ENCODE measurements at places on chromosomes 12 and 14. TPM values are rescaled to one million over a fixed set of nuclear protein-coding genes. Genes with fewer than 3 reads are reported as not detected.

Gene NAB2
- 5.0 TPM for total RNA-seq

Gene LTBP2
- total RNA-seq, result 0.34 TPM

Gene MYRFL
- total RNA-seq, result not detected

Gene CGRRF1
- 28.3 TPM for total RNA-seq

Gene MAP3K9
- total RNA-seq, result 7.7 TPM

Gene IL23A
- total RNA-seq, result 44.9 TPM

Gene CDCA4
- total RNA-seq, result 16.1 TPM

Gene SIX6
- not detected for total RNA-seq

DNA sequence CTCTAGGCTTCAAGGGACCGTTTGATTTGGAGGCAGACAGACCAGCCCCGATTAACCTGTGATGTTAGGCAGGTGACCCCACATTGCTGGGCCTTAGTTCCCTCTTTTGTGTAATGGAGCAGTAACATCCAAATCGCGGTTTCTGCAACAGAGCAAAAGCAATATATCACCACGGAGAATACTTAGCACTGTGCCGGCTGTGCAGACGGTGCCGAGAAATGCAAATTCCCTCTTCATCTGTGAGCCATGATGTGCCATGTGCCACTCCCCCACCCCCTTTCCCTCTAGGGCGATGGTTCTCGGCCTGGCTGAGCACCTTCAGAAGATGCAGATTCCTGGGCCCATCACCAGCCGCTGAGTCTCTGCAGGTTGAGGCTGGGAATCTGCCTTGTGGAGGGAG lies 10.9 kb downstream of the BCL7A start:
- H3K4me1 ChIP-seq, result peaks cover 17% of the 10 kb centered on the region
- H3K27ac ChIP-seq, result no peak overlapping the region
- no peaks in the 10 kb centered on the region for H3K27me3 ChIP-seq
- H3K4me3 ChIP-seq, result no peak overlapping the region
- no peaks in the 10 kb centered on the region for H3K36me3 ChIP-seq
- no peak for DNase-seq

DNA sequence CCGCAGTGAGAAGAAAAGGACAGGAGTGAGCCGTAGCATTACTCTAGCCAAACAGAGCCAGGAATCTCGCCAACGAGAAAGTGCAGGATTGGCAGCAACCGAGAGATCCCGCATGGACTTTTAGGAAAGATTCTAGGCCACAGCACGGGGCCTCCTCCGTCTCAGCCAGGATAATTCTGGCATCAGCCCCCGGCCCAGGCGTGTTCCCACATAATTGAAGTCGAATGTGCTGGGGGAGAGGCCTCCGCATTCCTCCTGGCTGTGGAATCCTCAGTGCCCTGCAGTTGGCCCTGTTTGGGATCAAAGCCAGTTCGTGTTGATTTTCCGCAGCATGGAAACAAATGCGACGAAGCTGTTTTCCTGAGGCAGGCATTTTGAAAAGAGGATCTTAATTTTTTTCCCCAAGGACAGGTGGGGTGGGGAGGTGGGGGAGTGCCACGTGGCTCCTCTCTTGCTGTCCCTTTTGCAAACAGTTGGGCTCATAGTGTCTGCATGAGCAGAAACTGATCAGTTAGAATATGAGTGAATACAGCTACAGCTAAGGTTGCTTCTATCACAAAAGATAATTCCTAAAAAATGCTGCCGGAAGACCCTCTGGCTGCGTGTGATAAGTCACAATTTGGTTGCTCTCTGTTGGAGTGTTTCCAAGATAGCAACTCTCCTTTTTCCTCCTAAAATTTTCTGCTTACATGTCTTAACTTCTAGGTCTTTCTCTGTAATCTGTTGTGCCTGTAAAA lies 37.3 kb upstream of the ATXN2 start:
- DNase-seq, result no peak
- no peaks in the 10 kb centered on the region for H3K27me3 ChIP-seq
- peaks cover 3% of the 10 kb centered on the region for H3K4me1 ChIP-seq
- H3K36me3 ChIP-seq, result no peaks in the 10 kb centered on the region

GRCh38 chr12:52284562-52285171 lies 6.7 kb downstream of the KRT81 start:
- peaks cover 9% of the 10 kb centered on the region for H3K27me3 ChIP-seq
- H3K4me3 ChIP-seq, result no peak overlapping the region
- no peaks in the 10 kb centered on the region for H3K36me3 ChIP-seq
- H3K4me1 ChIP-seq, result no peaks in the 10 kb centered on the region

DNA sequence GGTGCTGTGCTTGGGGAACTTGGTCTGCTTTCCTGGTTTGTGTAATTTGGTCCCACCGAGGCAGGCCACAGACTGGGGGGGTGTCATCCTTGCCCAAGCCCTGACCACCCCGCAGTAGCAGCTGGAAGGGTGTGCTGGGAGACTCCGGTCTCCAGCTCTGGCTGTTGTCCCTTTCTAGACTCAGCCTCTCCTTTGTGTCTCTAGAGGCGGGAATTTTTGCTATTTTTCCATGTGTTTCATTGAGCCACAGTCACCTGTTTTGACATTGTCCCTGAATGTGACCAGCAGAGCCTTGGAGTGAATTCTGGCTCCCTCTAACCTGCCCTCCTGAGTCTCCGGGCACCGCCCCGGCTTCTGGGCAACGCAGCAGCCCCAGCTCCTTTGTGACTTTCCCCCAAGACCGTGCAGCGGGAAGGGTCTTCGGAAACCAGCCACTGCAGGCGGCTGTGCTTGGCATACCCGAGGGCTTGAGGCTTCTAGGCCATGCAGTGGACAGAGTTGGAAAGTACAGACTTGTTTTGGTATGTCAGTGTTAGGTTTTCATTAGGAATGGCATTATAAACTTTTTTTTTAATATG lies 98.6 kb downstream of the TNFAIP2 start:
- H3K27ac ChIP-seq, result no peak overlapping the region
- no peak for DNase-seq
- H3K36me3 ChIP-seq, result peaks cover 7% of the 10 kb centered on the region

DNA sequence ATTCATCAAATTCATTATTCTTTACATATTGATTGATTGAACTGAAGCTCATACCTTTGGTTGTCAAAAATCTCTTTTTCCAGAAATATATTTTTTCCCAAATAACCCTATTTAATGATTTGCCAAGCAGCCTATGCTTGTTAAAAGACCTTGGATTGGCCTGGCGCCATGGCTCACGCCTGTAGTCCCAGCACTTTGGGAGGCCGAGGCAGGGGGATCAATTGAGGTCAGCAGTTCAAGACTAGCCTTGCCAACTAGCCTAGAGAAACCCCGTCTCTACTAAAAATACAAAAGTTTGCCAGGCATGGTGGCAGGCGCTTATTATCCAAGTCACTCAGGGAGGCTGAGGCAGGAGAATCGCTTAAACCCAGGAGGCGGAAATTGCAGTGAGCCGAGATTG lies 165.1 kb upstream of the MGAT4C start:
- no peaks in the 10 kb centered on the region for H3K27me3 ChIP-seq
- no peaks in the 10 kb centered on the region for H3K4me1 ChIP-seq
- no peak overlapping the region for H3K27ac ChIP-seq
- no peak overlapping the region for H3K4me3 ChIP-seq
- no peak for DNase-seq
- no peaks in the 10 kb centered on the region for H3K36me3 ChIP-seq

- no peak for DNase-seq
- no peak overlapping the region for H3K4me3 ChIP-seq
- H3K27me3 ChIP-seq, result no peaks in the 10 kb centered on the region
- peaks cover 54% of the 10 kb centered on the region for H3K4me1 ChIP-seq
- H3K27ac ChIP-seq, result no peak overlapping the region
These were observed 62.0 kb upstream of the PNMA1 start for GRCh38 chr14:73776194-73776537.

GRCh38 chr14:93072659-93073357 lies 42.9 kb downstream of the ITPK1 start:
- H3K4me1 ChIP-seq, result peaks cover 21% of the 10 kb centered on the region
- no peaks in the 10 kb centered on the region for H3K27me3 ChIP-seq
- H3K27ac ChIP-seq, result no peak overlapping the region
- no peaks in the 10 kb centered on the region for H3K36me3 ChIP-seq

GRCh38 chr12:39237004-39237403 lies 205.9 kb downstream of the KIF21A start:
- no peaks in the 10 kb centered on the region for H3K27me3 ChIP-seq
- H3K4me1 ChIP-seq, result no peaks in the 10 kb centered on the region
- DNase-seq, result no peak
- H3K36me3 ChIP-seq, result no peaks in the 10 kb centered on the region
- H3K27ac ChIP-seq, result no peak overlapping the region
- no peak overlapping the region for H3K4me3 ChIP-seq

DNA sequence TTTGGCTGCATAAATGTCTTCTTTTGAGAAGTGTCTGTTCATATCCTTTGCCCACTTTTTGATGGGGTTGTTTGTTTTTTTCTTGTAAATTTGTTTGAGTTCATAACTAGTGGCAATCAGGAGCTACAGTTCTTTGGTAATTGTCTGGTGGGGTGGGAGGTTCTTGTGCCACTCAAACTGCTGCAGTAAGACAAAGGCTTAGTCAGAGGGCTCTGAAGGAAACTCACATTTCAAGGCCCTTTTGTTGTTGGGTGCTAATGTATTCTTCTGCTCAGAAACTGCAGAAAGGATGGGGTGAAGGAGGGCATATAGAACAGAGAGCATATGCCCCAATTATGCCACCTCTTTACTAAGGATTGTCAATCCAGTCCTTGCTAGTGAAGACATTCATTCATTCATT lies 21.9 kb downstream of the MYRFL start:
- peaks cover 16% of the 10 kb centered on the region for H3K27me3 ChIP-seq
- H3K4me1 ChIP-seq, result no peaks in the 10 kb centered on the region
- H3K27ac ChIP-seq, result no peak overlapping the region

GRCh38 chr12:55929306-55929791 lies 1.6 kb upstream of the DGKA start:
- peaks cover 60% of the 10 kb centered on the region for H3K4me1 ChIP-seq
- H3K27me3 ChIP-seq, result no peaks in the 10 kb centered on the region
- peak; percentile 67 for DNase-seq
- H3K27ac ChIP-seq, result peak overlapping the region; percentile 100

GRCh38 chr14:21617614-21618013 lies 17.1 kb downstream of the OR10G2 start:
- H3K36me3 ChIP-seq, result peaks cover 3% of the 10 kb centered on the region
- H3K27me3 ChIP-seq, result peaks cover 34% of the 10 kb centered on the region
- DNase-seq, result no peak
- H3K27ac ChIP-seq, result no peak overlapping the region

- H3K4me1 ChIP-seq, result no peaks in the 10 kb centered on the region
- no peak overlapping the region for H3K4me3 ChIP-seq
- H3K27ac ChIP-seq, result no peak overlapping the region
- H3K36me3 ChIP-seq, result peaks cover 2% of the 10 kb centered on the region
These were observed 17.7 kb upstream of the TSPAN11 start for GRCh38 chr12:30908722-30909348.

- H3K27ac ChIP-seq, result no peak overlapping the region
- peaks cover 30% of the 10 kb centered on the region for H3K27me3 ChIP-seq
- H3K36me3 ChIP-seq, result no peaks in the 10 kb centered on the region
- H3K4me1 ChIP-seq, result no peaks in the 10 kb centered on the region
- no peak overlapping the region for H3K4me3 ChIP-seq
These were observed 91.4 kb upstream of the CPM start for GRCh38 chr12:69024413-69024812.

GRCh38 chr14:69750495-69750894 lies 16.4 kb upstream of the SRSF5 start:
- H3K4me3 ChIP-seq, result no peak overlapping the region
- H3K36me3 ChIP-seq, result no peaks in the 10 kb centered on the region
- no peak overlapping the region for H3K27ac ChIP-seq

- no peaks in the 10 kb centered on the region for H3K27me3 ChIP-seq
- DNase-seq, result no peak
- H3K36me3 ChIP-seq, result no peaks in the 10 kb centered on the region
- no peak overlapping the region for H3K4me3 ChIP-seq
- H3K27ac ChIP-seq, result no peak overlapping the region
These were observed 378.7 kb downstream of the PRKD1 start for GRCh38 chr14:29548948-29549370.

- peaks cover 5% of the 10 kb centered on the region for H3K27me3 ChIP-seq
- no peak overlapping the region for H3K27ac ChIP-seq
- H3K4me1 ChIP-seq, result no peaks in the 10 kb centered on the region
- no peak overlapping the region for H3K4me3 ChIP-seq
These were observed 46.9 kb upstream of the IGF1 start for GRCh38 chr12:102527171-102527720.

GRCh38 chr12:90915353-90915752 lies 39.6 kb downstream of the CCER1 start:
- H3K27ac ChIP-seq, result no peak overlapping the region
- no peaks in the 10 kb centered on the region for H3K4me1 ChIP-seq
- no peaks in the 10 kb centered on the region for H3K36me3 ChIP-seq
- no peak overlapping the region for H3K4me3 ChIP-seq

DNA sequence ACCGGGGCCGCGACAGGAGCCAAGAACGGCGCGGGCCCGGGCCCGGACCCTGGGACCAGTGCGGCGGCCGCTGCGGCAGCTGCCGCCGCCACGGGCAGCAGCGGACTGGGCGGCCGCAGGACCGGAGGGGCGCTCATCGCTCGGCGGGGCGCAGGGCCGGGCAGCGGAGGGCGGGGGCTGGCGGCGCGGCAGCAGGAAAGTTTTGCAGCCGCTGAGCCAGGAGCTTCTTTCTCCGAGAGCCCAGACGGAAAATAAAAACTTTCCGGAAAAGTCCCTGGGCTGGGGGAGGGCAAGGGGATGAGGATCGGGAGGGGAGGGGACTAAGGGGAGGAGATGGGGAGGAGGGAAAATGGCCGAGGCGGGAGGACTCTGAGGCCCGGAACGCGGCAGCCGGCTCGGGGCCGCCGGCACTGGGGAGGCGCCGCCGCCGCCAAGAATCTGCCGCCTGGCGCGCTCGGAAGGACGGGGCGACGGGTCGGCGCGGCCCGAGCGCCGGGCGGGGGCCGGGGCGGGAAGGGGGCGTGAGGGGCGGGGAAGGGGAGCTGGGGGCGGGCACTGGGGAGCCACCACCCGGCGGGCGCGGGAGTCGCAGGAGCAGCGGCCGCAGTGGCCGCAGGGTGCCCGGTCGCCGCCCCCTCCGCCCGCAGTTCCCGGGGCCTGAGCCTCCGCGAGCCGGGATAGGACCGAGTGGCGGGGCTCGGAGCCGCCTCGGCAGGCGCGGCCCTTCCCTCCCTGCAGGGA lies at the start of gene PRKD1:
PRKD1 (minus strand) TSS at position 472 of the 741 bp plus-strand sequence.
- H3K27ac ChIP-seq, result no peak within 1 kb of the TSS
- peaks cover 5% of the 10 kb centered on the region for H3K36me3 ChIP-seq
- no peak for DNase-seq
- H3K27me3 ChIP-seq, result peaks cover 22% of the 10 kb centered on the region
- H3K4me3 ChIP-seq, result peak within 1 kb of the TSS; percentile 71
- peaks cover 5% of the 10 kb centered on the region for H3K4me1 ChIP-seq

- DNase-seq, result no peak
- no peaks in the 10 kb centered on the region for H3K27me3 ChIP-seq
- H3K36me3 ChIP-seq, result no peaks in the 10 kb centered on the region
- H3K4me3 ChIP-seq, result no peak overlapping the region
- no peak overlapping the region for H3K27ac ChIP-seq
These were observed 406.0 kb downstream of the PRKD1 start for GRCh38 chr14:29521526-29522137.

- no peaks in the 10 kb centered on the region for H3K4me1 ChIP-seq
- H3K4me3 ChIP-seq, result no peak overlapping the region
- H3K36me3 ChIP-seq, result no peaks in the 10 kb centered on the region
- peaks cover 15% of the 10 kb centered on the region for H3K27me3 ChIP-seq
- no peak overlapping the region for H3K27ac ChIP-seq
These were observed 589.3 kb upstream of the TMEM132C start for GRCh38 chr12:127677537-127678131.

All from T-helper 17 cell (primary cell).